ENCODE measurements at places on chromosomes 4 and X.

DNA sequence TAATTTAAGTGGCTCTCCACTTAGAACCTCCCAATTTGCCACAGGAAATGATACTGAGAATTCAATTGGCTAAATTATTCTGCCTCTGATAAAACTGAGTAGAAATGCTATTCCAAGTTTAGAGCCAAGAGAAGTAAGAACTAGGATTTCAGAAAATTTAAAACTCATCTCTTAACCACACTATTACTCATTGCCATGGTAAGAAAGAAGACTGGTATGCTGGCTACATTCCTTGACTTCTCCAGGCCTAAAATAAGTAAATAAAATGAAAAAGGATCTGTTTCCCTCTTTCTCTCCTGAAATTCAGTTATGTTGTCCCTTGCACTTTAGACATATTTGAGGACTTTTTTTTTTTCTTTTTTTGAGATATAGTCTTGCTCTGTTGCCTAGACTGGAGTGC, 23.3 kb downstream of the ZNF280C start:
- DNase-seq = no peak

DNA sequence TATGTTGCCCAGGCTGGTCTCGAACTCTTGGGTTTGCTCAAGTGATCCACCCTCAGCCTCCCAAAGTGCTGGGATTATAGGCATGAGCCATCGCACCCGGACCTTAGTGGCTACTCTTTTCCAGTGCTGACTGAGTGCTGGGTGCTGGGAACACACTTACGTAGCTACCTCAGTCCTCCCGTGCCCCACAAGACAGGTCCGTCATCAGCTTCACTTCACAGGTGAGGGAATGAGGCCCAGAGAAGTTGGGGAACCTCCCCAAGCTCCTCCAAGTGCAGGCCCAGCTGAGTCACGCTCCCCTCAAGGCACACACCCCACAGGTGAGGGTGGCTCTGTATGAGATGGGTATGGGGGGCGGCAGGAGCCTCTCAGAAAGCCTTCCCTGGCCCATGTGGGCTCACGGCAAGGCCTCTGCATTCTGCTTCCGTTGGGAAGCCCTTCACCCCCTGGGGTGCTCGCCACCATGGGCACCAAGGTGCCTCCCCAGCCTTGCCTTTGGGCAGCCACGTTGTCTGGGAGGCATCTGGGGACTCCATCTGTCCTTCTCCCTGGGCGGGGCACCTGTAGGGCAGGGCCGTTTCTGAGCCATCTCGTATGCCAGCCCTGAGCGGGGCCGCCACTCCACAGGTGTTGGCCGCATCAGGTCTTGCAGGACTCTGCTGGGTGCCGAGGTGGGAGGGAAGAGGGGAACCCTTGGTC, 28.4 kb downstream of the NSG1 start:
- DNase-seq = no peak

DNA sequence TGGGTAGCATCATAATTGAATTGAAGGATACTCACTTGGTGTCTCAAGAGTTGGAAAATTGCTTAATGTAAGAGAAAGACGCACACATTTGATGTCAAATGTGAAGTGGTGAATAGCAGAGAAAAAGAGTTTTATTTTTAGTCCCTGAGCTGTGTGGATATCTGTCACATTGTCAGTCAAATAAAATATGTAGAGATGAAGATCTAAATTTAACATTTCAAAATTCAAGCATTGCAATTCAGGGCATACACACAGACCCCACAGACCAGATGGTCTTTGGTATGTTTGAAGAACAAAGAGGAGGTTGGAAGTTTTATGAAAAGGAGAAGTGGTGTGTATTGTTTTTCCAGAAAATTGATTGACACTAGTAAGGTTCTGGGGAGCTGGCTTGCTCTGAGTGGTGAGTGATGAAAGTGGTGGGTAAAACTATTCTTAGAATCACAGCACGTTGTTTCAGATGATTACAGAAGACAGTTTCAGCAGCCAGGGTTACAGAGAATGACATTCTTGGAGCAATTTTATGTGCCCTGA, 44.9 kb upstream of the BBS12 start:
- DNase-seq = no peak

DNA sequence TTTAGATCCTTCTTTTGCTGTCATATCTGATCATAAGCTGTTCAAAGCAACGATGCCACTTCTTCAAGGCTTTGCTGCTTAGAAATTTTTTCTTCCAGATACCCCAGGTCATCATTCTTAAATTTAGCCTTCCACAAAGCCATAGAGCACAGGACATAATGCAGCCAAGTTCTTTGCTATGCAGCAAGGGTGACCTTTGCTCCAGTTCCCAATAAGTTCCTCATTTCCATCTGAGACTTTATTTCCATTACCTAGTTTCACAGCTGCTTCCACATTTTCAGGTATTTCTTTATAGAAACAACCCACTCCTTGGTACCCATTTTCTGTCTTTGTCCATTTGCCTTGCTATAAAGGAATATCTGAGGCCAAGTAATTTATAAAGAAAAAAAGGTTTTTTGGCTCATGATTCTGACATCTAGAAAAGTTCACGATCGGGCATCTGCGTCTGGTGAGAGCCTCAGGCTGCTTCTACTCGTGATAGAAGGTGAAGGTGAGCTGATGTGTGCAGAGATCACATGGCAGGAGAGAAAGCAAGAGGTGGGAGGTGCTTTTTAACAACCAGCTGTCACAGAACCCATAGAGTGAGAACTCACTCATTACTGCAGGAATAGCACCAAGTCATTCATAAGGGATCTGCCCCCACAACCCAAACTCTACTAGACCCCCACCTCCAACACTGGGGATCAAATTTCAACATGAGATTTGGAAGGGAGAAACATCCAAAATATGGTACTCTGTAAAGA, 11.8 kb upstream of the TASL start:
- no peak for DNase-seq

DNA sequence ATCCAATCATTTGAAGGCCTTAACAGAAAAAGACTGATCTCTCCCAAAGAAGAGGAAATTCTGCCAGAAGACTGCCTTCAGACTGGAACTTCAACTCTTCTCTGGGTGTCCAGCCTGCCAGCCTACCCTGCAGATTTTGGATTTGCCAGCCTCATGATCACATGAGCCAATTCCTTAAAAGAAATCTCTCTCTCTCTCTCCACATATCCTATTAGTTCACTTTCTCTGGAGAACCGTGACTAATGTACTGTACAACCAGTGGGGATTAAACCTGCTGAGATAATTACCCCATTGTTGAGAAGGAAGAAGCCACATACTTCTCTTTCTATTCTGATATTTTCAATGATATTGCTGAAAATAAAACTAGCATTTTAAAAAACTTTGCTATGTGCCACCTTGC, 711.3 kb upstream of the AMOT start:
- no peak for DNase-seq

DNA sequence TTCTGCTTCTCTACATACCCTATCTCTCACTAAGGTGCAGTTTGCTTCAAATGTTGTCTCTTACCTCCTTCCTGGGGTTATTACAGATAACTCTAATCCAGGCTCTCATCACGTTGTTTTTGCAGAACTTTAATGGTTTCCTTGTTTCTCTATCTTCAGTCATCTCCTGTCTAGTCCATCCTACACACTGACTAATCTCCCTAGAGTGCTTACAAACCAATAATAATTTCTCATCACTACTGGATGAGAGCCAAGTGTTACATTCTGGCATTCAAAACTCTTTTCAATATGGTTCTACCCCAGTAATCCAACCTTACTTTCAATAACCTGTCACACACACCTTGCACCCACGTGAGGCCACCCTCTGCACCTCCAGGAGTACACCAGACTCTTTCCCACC, 86.1 kb downstream of the SYNPO2 start:
- DNase-seq = no peak

- no peak for DNase-seq
Observed at GRCh38 chr4:8504279-8505007, 63.9 kb downstream of the TRMT44 start.
